CD4-positive, alpha-beta T cell treated with Interleukin-12 subunit alpha and Interleukin-12 subunit beta, for 1 hour (primary cell): ENCODE measurements at places on chromosomes 6 and 20.
A peak's percentile ranks its signal among the peaks of the same experiment; 100 is the strongest.

- no peak for DNase-seq
These were observed 62.5 kb upstream of the LOC128125822 start for GRCh38 chr6:63509652-63510352.

DNA sequence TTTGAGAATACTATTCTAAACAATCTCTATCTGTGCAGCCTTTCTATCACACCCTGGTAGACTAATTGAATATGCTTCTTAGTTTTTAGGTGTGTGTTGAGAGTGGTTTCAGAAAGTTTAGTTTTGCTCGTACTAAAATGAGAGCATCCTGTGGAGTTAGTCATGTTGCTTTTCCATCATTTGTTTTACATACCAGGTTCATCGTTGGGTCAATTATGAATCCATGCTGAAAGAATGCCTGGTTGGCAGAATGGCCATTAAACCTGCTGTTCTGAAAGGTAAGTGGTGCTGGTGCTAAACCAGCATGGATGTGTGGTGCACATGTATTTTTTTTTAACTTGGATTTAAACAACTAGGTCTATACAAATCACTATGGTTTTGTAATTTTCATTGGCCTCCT lies 49.3 kb downstream of the CYB5R4 start:
- DNase-seq, result no peak

- no peak for DNase-seq
These were observed 1081.8 kb downstream of the EPHA7 start for GRCh38 chr6:92337571-92337970.

DNA sequence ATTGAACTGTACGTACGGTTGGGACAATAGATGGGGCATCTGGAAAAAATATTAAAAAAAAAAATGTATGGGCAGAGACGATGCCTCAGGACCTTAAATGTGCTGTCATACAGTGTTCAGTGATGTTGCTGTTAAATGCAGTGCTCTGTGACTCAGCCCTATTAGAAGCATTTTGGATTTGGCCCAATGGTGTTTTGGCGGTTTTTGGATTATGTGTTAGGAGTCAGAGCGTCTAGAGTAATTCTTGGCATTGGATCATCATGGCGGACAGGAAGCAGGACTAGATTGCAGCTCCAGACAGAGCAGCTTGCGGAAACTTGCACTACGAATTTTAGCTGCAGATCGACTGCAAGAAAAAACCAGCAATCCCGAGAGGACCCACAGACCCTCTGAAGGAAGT lies 280.0 kb downstream of the SOX4 start:
- no peak for DNase-seq

DNA sequence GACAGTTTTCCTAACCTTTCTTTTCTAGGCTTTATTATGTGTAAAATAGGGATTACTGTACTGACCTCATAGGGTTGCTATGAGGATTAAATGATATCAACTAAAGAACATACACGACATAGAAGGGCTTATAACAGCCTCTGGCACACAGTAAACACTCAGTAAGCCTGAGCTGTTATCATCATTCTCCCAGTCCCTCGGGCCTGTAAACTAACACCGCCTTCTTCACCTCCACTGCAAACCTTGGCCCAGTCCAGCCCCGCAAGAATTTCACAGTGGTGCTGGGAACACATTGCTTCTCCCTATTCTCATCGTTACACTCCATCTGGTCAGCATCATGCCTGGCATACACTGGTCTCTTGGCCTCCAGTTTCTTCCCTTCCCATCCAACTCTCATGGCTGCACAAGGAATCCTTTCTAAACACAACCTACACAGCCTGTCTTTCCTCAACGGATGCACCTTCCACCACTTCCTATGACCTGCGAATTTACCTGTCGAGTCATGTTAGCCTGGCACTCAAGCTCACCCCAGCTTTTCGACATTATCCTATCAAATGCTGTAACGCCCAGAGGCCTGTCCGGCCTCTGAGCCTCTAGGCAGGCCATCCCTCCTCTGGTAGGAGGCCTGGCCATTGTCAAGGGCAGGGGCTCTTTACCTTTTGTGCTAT lies 92.1 kb downstream of the FYN start:
- DNase-seq, result no peak

DNA sequence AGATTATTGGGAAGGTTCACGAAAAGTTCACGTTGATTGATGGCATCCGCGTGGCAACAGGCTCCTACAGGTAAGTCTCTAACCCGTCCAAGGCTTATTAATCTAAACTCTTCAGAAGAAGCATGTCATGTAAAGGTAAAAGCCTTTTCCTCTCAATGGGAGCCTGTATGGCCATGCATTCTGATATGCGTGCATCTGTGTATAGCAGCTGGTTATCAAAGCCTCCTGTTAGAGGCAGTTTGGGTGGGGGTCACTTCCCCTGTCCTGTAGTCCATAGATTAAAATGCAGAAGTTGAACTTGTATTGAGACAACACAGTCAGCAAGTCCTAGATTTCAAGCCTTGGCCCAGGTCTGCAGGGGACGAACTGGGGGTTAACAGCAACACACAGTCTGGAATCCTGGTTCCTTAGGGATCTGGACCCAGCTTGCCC lies 14.2 kb upstream of the DHX35 start:
- no peak for DNase-seq

DNA sequence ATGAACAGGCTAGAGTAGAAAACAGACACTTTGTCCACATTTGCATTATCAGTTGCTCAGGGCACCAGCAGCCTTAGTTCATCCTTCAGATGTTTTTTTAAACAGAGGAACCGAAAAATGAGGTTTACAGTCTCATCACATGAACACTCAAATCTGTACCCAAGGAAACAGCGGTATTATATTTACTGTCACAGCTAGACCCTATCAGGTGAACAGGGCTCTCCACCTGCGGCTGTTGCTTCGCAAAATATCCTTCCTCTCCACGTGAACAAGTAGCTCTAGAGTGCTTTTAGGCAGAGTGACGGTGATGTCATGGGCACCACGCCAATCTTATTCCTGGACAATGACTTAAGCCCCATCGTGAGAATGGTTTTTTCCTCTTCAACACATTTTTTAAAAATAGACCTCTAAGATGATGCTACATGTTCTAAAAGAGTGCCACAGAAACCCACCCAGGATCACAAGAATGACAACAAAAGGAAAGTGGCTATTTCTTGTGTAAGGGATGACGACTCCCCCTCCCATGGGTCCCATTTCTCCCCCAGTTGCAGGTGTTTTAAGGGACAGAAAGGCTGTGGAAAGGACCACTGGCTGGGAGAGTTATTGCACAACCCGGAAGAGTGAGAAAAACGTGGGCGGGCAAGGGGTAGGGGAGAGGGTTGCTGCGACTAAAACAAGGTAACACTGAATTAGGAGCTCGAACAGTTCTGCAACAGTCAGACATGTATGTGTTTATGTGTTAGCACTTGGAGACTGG lies 77.7 kb downstream of the EFHC1 start:
- DNase-seq, result no peak

- no peak for DNase-seq
These were observed 314 bp downstream of the FARS2 start for GRCh38 chr6:5261545-5262109.

DNA sequence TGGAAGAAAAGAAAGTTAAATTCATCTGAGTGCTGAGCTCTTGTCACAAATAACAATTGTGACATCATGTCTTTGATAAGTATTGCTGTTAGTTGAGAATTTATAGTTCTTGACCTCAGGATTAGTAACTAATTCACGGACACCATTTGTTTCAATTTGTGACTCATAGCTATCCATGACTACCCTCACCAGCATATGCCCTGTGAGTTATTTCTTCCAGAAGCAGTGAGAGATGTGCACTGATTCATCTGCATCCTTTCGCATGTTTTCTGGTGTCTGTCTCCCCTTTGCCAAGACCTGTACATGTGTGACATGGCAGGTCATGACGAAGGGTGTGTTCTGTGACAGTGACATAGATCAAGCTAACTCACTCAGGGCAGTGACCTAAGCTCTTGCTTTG lies 86.9 kb downstream of the SOBP start:
- no peak for DNase-seq

DNA sequence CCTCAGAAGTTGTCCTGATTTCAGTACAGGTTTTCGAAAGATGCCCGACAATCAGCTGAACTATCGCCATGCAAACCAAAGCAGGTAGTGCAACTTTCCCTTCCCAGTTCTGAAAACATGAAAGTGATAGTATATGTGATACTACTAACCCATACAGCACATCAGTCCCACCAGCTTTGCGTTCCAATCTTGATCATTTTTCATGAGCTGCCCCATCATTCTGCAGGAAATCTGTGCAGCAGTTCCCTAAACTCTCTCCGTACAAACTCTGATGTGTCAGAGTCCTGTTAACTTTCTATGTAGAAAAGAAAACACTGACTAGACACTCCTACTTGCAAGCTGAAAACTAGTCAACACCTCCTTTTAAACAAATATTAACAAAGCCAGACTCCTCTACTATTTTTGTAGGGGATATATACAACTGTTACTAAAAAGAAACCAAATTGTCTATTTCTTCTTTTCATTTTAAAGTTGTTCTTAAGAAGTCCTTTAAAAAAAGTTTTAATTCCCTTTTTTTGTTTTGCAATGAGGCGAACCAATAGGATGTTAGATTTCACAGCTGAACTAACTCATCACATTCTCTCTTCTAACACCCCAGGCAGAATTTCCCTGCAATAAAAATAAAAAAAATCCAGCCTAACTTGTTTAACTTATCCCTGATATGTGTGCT lies 99.6 kb upstream of the DST start:
- DNase-seq, result no peak

GRCh38 chr6:98525860-98526259 lies 308.5 kb upstream of the POU3F2 start:
- no peak for DNase-seq

- DNase-seq, result no peak
These were observed 528.4 kb downstream of the PKHD1 start for GRCh38 chr6:51559059-51559458.

DNA sequence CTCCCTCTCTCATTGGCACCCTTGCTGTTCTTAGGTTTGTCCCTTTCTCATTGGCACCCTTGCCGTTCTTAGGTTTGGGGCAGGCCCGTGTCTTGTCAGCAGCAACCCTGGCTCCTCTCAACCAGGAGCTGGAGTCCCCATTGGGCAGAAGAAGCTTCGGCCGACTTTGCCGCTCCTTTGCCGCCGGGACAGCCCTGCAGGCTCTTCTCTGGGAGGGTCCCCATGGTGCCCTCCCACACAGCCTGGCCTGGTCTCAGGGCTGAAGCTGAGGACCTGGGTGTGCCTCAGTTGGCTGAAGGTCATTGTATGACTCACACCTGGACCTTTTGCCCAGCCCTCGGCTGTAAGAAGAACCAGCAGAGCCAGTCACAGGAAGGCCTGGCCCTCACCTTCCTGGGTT lies 59.6 kb downstream of the PPP1R14C start:
- no peak for DNase-seq

DNA sequence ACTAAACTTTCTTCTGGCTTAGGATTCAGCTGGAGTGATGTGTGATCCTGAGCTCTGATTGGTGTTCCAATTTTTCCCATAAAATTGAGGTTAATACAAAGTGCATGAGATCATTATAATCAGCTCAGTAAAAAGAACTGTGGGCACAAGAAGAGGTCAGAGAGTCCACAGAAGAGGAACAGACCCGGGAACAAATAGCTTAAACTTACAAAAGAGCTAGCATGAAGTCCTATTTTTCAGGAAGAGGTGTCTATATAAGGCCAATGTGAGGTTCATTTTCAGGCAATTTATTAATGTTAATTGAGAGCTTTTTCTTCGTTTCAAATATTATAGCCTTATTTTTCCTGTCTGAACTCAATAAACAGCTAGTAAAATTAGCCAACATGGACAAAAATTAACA lies 26.9 kb upstream of the STX11 start:
- DNase-seq, result no peak

DNA sequence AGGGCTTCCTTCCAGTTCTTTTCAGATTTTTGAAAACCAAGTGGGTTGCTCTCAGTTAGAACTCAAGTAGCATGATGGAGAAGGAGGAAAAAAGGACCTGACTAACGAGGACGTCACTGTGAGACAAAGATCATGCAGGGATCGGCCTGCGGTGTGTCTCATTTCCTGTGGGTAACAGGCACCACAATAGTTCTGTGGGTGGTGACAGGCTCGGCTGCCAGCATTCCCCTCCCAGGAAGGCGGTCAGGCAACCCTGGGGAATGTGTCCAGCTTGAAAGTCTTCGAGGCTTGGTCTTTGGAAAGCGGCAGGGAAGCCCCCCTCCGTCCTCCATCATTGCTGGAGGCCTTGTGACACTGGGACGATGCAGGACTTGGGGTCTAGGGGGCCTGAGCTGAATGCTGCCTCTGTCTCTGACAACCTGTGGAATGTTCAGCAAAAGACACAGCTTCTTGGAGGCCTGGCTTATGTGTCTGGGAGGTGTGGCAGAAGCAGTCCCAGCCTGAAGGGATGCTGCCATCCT lies 121.0 kb downstream of the BCAS1 start:
- peak; percentile 80 for DNase-seq

GRCh38 chr20:2706688-2707352 lies 14.2 kb downstream of the EBF4 start:
- no peak for DNase-seq

DNA sequence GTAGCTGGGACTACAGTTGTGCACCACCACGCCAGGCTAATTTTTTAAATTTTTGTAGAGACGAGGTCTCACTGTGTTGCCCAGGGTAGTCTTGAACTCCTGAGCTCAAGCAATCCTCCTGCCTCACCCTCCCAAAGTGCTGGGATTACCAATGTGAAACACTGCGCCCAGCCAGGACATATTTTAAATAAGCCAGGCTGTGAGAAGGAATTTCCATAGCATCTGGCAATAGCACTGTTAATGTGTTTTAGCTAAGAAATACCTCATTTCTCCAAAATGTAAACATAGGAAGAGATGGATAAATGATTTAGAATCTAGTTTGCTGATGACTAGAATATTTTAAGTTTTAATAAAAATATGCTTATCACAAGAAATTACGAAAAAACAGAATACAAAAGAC lies 27.0 kb upstream of the SLA2 start:
- no peak for DNase-seq

- no peak for DNase-seq
These were observed 18.0 kb upstream of the PACSIN1 start for GRCh38 chr6:34447910-34448309.

DNA sequence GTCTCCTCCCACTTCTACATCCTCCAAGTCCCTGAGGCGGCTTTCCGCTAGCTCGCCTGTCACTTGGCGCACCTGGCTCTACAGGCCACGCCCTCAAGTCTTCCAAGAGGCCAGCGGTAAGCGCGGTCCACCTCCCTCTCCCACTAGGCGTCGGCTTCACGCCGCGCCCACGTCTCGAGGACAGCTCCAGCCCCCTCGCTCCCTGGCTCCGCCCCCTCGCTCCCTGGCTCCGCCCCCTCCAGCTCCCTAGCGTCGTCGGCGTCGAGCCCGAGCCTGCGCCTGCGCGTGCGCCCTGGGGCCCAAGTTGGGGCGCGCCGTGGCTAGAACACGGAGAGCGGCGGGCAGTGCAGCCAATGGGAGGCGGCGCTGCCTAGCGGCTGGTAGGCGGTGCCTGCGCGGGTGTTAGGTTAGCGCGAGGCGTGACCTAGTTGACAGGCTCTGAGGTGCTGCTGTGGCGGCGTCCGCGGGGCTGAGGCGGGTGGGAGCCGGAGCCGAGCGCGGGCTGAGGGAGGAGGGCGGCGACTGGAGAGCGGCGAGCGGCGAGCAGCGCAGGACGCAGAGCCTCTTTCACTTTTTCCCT lies at the start of gene MACROD2:
Gene MACROD2, plus strand, starts transcription at position 431 of the 580 bp plus-strand sequence.
- peak; percentile 41 for DNase-seq
